ENCODE measurements at places on chromosomes 2 and 18. TPM values are rescaled to one million over a fixed set of nuclear protein-coding genes. Genes with fewer than 3 reads are reported as not detected.

The CCDC142 gene
- total RNA-seq, result 9.7 TPM

The SKOR2 gene
- total RNA-seq, result not detected

The CDH20 gene
- total RNA-seq, result not detected

DNA sequence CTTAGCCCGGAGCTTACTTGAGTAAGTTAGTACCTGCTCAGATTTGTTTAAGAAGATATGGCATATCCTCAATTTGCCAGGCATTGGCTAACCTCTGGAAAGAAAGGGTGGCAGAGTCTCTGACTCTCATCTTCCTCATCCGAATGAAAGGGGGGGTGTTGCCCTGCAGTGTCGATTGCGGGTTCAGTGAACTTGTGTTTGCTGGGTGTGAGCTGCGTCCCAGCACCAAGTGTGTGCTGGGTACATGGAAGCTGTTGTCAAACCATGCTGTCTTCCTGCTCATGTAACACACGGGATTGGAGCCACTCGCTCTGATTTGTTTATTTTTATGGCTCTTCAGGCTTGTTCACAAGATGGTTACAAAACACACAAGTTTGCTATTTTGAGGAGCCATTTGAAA lies 171.4 kb upstream of the PXDN start:
- DNase-seq, result no peak

GRCh38 chr2:9472511-9472910 lies 1.8 kb upstream of the IAH1 start:
- no peak for DNase-seq

- DNase-seq, result peak; percentile 35
Measured at GRCh38 chr2:183149489-183149888, 25.2 kb downstream of the NUP35 start.

DNA sequence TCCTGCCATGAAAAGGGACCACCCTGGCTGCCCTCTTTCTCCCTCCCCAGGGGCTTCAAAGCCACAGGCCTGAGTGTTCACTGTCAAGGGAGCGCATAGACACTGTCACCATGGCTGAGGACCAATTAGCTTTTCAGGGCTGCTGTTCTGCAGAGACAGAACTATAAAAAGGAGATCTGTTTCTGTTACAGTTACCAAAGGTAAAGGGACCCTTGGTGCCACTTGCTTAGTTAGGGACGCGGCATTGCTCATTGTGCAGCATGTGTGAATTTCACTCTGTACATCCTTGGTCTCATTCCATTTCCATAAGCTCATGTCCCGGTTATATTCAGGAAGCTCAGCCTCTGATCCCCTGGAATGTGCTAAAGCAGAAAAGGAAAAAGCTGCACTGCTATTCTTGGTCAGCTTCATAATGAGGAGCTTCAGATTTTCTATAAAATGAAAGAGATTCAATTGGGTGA lies 55.5 kb upstream of the RNF152 start:
- no peak for DNase-seq

DNA sequence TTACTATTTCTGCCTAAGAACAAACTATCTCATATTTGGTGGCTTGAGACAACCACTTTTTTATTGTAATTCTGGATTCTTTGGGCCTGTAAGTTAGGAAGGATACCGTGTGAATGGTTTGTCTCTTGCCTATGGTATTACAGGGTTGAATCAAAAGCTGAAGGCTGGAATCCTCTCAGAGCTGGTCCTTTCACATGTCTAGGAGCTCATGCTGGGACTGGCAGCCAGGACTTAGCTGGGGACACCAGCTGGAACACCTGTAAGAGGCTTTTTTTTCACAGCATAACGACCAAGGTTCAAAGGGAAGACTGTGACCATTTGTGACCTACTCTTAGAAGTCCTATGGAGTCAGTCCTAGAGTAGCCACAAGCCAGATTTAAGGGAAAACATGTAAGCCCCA lies 226.3 kb downstream of the ZNF804A start:
- DNase-seq, result no peak

DNA sequence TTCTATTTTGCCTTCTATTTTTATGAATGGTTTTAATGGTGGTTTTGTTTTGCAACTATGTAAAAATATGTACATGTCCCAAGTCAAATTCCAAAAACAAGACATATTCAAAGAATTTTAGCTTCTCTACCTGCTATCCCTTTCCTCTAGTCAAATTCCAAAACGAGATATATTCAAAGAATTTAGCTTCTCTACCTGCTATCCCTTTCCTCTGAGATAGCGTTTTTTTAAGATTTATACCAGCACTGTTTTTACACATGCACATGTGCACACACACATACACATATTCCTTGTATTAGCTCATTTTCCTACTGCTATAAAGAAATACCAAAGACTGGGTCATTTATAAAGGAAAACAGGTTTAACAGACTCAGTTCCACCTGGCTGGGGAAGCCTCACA lies 199.1 kb upstream of the ARL4C start:
- DNase-seq, result no peak

DNA sequence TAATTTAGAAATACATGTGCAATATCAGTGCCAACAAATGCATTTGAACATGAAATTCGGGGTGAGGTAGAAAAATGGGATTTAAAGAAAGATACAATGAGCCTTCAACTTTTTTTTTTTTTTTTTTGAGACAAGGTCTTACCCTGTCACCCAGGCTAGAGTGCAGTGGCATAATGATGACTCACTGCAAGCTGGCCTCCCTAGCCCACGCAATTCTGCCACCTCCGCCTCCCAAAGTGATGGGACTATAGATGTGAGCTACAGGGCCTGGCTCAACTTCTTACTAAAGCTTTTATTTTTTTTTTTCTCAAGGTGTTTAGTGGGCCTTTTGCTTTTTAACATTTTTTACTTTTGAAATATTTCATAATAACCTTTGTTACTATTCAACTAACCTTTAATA lies 365.6 kb downstream of the LRRTM4 start:
- no peak for DNase-seq

GRCh38 chr2:192030856-192031255 lies 163.9 kb downstream of the TMEFF2 start:
- no peak for DNase-seq

GRCh38 chr2:226489775-226490541 lies 309.7 kb downstream of the IRS1 start:
- DNase-seq, result peak; percentile 89

DNA sequence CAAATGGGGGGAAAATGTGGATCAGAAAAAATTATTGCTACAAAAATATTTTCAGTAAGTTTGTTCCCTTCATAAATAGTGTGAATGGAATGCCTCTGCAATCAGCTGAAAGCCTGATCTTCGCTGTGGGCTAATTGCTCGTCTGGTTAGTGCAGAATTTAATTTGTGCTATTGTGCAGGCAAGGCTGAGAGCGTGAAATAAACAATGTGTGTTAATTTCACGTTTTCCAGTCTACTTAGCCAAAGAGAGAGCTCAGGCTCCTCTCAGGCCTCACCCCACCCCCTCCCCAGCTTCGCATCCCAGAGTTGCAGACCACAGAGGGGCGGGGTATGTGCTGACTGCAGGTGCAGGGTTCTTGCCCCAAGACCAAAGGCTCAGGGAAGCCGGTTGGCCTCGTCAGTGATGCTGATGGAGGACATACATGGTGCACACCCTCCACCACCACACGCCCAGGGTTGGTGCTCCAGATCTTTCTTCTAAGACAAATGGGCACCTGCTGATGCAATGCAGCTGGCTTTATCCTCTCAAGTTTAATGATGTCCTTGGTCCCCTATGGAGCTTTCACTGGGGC lies 302.6 kb upstream of the SLC14A2 start:
- no peak for DNase-seq

GRCh38 chr2:215653344-215654030 lies 217.6 kb upstream of the FN1 start:
- peak; percentile 15 for DNase-seq
